ENCODE measurements at places on chromosomes 4 and X.

DNA sequence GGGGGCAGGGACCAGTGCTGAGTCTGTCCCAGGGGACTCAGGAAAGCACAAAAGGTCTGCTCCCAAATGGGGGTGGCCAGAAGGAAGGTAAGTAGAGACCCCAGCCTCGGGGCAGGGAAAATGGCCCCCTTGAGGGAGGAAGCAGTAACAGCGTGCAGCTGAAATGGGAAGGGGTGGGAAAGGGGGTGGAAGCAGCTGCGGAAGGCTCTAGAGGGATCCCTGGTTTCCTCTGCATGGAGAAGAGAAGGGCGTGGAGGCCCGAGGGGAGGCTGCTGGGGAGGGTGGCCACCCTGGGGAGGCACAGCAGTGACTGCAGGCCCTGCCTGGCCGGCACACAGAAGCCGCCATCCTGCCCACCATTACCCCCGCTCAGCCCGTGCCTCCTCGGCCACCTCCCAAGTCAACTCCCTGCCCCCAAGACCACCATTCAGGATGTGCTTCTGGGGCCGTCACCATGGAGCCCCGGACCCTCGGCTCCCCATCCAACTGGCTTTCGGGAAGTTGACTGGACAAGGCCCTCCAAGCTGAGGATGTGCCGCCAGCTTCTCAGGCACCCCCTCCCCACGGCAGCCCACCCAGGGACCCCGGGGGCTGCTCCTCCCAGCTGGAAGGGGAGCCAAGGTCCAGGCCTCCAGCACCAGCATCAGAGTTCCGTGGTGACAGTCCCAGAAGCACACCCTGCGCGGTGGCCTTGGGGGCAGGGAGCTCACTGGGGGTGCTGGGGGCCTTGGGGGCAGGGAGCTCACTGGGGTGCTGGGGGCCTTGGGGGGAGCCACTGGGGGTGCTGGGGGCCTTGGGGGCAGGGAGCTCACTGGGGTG is 23.6 kb downstream of the CFAP99 start:
- no peak for DNase-seq

- DNase-seq: no peak
These were observed 288.0 kb upstream of the SFRP2 start for GRCh38 chr4:154076921-154077320.

GRCh38 chr4:11625211-11625610 is 196.5 kb upstream of the HS3ST1 start:
- DNase-seq: no peak

DNA sequence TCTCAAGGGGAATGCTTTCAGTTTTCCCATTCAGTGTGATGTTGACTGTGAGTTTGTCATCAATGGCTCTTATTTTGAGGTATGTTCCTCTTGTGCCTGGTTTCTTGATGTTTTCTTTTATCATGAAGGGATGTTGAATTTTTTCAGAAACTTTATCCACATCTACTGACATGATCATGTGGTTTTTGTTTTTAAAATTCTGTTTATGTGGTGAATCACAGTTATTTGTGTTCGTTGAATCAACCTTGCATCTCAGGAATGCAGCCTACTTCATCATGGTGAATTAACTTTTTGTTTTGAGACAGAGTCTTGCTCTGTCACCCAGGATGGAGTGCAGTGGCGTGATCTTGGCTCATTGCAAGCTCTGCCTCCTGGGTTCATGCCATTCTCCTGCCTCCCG is 263.1 kb upstream of the KLF3 start:
- no peak for DNase-seq

GRCh38 chr4:112589206-112589605 is 47.5 kb downstream of the ZGRF1 start:
- DNase-seq: no peak

- no peak for DNase-seq
These were observed 49.5 kb downstream of the COQ2 start for GRCh38 chr4:83234902-83235644.

DNA sequence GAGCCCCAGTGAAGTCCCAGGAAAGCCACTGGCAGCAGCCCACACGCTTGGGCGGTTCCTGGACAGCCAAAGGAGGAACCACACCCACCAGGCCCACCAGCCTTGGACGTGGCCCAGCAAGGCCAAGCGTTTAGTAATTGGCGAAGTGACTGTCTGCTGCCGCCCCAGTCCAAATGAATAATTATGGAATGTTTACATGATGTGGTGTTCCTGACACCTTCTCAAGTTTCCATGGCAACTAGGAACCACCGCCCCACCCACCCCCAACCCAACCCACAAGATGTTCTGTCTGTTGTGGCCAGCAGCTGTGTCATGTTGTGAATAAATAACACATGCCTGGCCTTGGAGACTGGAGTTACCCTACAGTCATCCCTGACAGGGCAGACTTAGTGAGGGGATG is 22.3 kb downstream of the APLN start:
- peak; percentile 16 for DNase-seq

DNA sequence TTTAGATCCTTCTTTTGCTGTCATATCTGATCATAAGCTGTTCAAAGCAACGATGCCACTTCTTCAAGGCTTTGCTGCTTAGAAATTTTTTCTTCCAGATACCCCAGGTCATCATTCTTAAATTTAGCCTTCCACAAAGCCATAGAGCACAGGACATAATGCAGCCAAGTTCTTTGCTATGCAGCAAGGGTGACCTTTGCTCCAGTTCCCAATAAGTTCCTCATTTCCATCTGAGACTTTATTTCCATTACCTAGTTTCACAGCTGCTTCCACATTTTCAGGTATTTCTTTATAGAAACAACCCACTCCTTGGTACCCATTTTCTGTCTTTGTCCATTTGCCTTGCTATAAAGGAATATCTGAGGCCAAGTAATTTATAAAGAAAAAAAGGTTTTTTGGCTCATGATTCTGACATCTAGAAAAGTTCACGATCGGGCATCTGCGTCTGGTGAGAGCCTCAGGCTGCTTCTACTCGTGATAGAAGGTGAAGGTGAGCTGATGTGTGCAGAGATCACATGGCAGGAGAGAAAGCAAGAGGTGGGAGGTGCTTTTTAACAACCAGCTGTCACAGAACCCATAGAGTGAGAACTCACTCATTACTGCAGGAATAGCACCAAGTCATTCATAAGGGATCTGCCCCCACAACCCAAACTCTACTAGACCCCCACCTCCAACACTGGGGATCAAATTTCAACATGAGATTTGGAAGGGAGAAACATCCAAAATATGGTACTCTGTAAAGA is 11.8 kb upstream of the TASL start:
- DNase-seq: no peak

DNA sequence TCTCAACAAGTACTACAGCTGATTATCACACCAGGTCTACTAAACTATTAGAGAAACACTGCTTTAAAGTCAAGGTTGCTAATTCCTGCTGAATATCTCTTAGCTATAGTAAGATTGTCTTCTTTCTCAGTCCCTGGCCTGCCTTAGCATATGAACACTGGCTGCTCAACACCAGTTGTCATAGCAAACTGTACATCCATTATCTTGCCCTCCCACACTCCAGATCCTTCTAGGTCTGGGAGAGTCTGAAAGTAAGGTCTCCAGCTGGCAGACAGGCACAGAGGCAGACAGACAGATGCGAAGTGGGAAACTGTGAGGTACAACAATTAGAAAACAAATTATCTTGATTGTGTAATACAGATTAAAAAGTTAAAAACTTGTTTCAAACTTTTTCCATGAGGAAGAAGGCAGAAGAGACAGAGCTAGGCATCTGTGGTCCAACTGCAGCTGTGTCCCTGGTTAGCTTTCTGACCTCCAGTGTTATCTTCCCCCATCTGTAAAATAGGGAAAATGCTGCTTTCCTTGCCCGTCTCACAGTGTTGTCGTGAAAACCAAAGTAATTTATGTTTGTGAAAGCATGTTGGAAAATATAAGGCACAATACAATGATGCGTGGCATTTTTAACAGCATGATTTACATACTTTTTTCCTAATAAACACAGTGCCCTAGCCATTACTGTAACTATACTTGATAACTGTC is 133.8 kb downstream of the KLHL13 start:
- DNase-seq: no peak

Measured in hematopoietic multipotent progenitor cell treated with erythropoietin and hydrocortisone succinate and interleukin-3 and kit ligand, for 6 days (in vitro differentiated cells).